Activated CD4-positive, alpha-beta T cell treated with anti-CD3 and anti-CD28 coated beads for 36 hours (primary cell): ENCODE measurements at places on chromosomes 4 and X. TPM values are rescaled to one million over a fixed set of nuclear protein-coding genes. Genes with fewer than 3 reads are reported as not detected.

The ARFIP1 gene
- 8.4 TPM for total RNA-seq

The PPARGC1A gene
- total RNA-seq = not detected

The APLN gene
- total RNA-seq = 2.1 TPM

The GIMD1 gene
- not detected for total RNA-seq

The SYNPO2 gene
- total RNA-seq = 0.16 TPM

The ZCCHC18 gene
- total RNA-seq = 0.53 TPM

The CLDN34 gene
- not detected for total RNA-seq

The SNCA gene
- 0.85 TPM for total RNA-seq

The PABPC5 gene
- total RNA-seq = not detected

The NSUN7 gene
- 0.23 TPM for total RNA-seq

The TXK gene
- total RNA-seq = 11.2 TPM

The TMEM154 gene
- 15.2 TPM for total RNA-seq

The GPRIN3 gene
- total RNA-seq = 10.5 TPM

The UXT gene
- total RNA-seq = 210 TPM

The FHL1 gene
- total RNA-seq = 19.8 TPM

The CT45A3 gene
- not detected for total RNA-seq

The GRIA3 gene
- not detected for total RNA-seq

The ENOPH1 gene
- total RNA-seq = 60.1 TPM

The DRD5 gene
- not detected for total RNA-seq

The CYTL1 gene
- not detected for total RNA-seq

The OTC gene
- total RNA-seq = not detected

The STBD1 gene
- total RNA-seq = 0.09 TPM

The TMEM255A gene
- total RNA-seq = not detected

The DIPK2B gene
- total RNA-seq = 0.07 TPM

The TBX22 gene
- not detected for total RNA-seq

The NIPAL1 gene
- total RNA-seq = 1.8 TPM

The ADH1A gene
- not detected for total RNA-seq

The ETNPPL gene
- not detected for total RNA-seq

The DUSP21 gene
- total RNA-seq = not detected

The PARM1 gene
- total RNA-seq = 0.04 TPM

The GABRA4 gene
- not detected for total RNA-seq
